ENCODE measurements at places on chromosomes 11 and 22.

DNA sequence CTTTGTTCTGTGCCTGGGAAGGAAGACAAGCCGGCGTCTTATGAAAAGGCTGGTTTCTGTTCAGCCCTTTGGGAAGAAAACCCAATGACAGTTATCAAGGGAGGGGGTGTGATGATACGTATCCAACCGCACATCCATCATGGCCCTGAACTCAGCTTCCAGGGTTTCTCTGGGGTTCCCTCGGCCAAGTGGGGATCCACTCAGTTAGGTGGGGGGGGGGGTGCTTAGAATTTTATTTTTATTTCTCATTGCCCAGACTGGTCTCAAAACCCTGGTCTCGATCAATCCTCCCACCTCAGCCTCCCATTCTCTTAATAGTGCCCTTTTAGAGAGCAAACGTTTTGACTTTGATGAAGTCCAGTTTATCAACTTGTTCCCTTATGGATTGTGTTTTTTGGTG lies 25.7 kb downstream of the KCNQ1 start:
- DNase-seq = no peak

DNA sequence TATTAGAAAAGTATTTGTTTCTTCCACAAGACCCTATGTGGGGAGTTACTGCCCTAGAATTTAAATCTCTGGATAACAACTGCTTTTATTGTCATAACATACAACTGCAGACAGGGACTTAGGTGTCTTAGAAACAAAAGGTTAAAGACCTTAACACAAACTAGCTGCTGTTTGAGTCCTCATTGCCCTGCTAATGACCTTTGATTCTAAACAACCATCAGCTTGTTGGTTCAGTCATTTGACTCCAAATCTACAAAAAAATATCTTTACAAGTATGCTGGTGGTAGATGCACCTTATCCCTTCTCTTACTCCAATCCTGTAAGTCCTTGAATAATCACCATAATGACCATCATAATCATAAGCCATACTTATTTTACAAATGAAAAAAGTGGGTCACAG lies 377.4 kb upstream of the PITPNB start:
- DNase-seq = no peak

DNA sequence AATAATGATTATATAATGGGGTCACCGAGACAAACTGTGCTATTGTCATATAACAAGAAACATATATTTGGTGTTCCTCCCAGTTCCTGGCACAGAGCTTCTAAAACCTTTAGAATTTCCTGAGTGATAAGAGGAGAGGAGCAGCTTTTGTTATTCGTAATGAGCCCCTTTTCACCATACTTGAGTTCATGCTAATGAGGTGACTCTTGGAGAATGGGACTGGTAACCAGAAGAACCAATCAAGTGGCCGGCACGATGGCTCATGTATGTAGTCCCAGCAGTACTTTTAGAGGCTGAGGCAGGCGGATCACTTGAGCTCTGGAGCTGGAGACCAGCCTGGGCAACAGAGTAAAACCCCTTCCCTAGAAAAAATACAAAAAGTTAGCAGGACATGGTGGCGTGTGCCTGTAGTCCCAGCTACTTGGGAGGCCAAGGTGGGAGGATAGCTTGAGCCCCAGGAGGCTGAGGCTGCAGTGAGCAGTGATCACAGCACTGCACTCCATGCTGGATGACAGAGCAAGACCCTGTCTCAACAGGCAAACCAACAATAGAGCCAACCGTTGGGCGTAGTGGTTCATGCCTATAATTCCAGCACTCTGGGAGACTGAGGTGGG lies 62.7 kb upstream of the FTH1 start:
- no peak for DNase-seq

- no peak for DNase-seq
Measured at GRCh38 chr11:6204706-6205105, 651 bp upstream of the C11orf42 start.

DNA sequence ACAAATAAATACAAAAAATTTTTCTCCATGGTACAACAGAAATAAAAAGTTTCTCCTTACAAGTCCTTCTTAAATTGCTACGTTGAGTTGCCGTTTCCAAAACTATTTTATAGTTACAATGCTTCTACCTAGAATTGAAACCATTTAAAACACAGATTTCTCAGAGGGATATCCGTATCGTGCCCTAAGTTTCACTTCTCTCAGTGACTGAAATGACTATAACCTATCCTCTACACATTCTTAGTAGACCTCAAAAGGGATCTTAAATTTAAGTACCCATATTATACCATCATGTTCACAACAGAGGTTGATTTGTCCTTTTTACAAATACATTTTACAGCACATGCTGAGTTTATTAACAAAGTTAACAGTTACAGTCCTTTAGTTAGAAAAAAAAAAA lies 44.1 kb downstream of the USP28 start:
- no peak for DNase-seq
